HFF-Myc (cell line): ENCODE measurements at places on chromosomes 12 and 14.

DNA sequence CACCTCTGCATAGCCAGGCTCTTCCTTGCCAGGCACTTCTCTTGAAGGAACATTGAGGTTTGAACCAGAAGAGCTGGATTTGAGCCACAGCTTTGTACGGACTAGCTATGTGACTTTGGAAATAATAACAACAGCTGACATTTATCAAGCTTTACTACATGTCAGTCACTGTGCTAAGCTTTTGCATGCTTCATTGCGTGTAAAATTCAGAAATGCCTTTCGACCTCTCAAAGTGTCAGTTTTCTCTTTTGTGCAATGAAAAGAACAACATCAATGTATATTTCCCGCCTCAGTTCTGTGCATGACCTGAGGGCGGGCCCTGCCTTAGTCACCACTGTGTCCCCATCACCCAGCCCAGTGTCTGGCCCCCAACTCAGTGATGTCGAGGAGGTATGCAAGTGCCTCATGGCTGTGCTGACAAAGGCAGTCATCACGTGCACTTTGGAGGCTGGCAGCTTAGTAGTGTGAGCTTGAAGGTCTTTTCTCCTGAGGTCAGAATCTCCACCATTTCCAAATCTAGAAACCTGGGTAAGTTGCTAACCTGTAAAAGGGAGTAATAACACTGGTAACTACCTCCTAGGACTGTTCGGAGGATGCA, 17.9 kb upstream of the AQP2 start:
- DNase-seq, result no peak

DNA sequence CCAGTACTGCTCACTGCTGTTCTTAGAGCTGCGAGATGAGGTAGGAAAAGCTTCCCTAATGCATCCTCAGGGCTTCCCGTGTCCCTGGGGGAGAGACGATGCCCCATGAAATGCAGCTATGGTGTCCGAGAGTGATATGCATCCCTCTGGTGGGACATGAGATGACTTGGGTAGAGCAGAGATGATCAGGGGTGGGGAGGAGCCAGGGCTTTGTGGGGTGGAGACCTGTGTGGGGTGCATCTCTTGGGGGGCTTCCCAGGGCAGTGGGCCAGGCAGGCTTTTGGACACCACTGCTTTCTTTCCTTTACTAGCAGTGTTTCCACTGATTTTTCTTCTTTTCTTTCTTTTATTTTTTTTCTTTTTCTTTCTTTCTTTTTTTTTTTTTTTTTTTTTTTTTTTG, 147.3 kb downstream of the ADGRD1 start:
- no peak for DNase-seq

GRCh38 chr12:50555471-50555885, 50.7 kb downstream of the DIP2B start:
- DNase-seq, result no peak

DNA sequence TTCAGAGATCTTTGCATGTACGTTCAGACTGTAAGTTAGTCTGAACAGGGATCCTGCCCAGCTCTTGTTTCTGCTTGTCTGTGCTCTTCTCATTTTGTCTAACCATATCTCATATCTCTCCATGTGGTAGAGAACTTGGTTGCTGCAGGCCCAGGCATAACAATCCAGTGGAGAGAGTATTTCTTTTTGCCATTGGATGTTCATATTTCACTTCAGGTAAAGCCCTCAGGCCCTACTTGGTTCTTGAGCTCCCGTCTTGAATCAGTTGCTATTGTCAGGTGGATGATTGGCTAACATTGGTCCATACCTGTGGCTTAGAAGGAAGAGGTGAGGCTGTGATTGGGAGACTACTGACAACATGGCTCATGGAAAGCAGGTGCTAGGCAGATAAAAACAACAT, 357.7 kb upstream of the FLRT2 start:
- DNase-seq, result no peak

DNA sequence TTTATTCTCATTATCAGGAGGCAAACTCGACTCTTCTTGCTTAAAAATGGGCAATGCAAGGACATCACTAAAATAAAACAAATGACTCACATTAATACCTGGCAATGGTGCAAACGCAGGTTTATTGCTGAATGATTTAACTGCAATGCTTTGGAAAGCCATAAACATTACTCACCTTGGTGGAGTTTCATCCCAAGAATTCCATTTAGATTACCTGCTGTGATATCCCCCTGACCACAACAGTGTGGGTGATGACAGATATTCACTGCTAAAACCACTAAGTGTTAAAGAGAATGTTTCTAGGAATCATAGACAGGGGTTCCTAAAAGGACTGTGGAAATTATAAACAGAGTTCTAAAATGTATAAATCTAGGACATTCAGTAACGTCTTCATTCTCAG, 35.3 kb upstream of the CSRNP2 start:
- DNase-seq, result no peak

GRCh38 chr14:25557466-25557865, 507.5 kb upstream of the STXBP6 start:
- DNase-seq, result no peak

DNA sequence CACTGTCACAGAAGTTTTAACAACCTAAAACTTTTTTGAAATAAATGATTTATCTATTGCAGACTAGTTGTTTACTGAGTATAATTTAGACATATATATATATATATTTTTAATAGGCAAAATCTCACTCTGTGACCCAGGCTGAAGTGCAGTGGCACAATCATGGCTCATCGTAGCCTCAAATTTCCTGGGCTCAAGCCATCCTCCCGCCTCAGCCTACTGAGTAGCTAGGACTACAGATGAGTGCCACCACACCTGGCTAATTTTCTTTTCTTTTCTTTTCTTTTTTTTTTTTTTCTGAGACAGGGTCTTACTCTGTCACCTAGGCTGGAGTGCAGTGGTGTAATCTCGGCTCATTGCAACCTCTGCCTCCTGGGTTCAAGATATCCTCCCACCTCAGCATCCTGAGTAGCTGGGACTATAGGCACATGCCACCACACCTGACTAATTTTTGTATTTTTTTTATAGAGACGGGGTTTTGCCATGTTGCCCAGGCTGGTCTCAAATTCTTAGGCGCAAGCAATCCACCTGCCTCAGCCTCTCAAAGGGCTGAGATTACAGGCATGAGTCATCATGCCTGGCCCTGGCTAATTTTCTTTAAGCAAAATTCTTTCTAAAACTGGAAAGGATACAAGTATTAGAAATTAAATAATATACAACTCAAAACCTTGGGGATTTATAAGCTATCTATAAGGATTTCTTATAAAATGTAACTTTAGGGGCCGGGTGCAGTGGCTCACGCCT, 23.1 kb downstream of the EEA1 start:
- no peak for DNase-seq

DNA sequence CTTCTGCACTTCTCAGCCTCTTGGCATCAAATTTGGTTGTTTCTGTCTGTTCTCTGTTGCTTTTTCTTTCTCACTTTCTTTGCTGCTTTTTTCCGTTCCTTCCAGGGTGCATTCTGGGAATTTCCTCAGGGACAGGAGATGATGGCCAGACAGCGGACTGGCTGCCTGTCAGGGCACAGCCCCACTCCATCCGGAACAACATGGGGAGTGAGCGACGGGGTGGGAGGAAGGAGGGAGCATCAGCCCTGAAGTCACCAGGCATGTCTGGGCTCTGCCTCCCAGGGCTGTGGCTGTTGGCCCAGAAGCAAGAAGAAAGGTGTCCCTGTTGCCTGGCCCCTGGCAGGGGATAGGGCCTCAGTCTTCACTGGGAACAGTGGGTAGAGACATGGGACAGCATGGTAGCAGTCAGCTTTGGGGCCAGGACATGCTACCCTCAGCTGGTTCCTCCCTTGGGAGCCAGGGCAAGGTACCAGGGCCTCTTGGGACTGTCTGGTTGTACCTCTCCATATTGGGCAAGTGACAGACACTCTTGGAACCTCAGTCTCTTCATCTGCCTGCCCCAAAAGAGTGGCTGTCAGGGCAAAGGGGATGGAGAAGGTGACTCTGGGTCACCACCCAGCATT, 8.6 kb downstream of the PGF start:
- no peak for DNase-seq

GRCh38 chr14:51562816-51563215, 88.9 kb upstream of the FRMD6 start:
- no peak for DNase-seq

- DNase-seq, result no peak
Measured at GRCh38 chr12:107921062-107921461, 146.6 kb downstream of the ASCL4 start.

- no peak for DNase-seq
Measured at GRCh38 chr14:79325557-79325956, 885.7 kb downstream of the DIO2 start.

DNA sequence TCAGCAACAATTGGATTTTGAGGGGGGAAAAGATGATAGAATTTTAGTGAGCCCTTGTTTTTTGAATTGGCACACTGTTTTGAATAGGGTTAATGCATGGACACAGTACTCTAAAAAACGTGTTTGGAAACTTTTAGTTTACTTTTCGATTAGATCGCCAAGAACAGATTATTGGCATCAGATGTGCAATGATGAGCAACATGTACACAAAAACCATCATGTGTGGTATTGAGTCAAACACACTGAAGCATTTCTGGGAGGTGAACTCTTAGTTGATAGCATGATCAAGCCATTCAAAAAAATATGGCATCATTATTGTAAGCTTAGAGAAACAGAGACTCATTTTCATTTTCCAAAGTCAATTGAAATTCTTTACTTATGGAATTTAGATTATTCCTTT, 329.2 kb downstream of the ADAMTS20 start:
- no peak for DNase-seq
